HepG2 (cell line): ENCODE measurements at places on chromosomes 5 and 9.
A peak's percentile ranks its signal among the peaks of the same experiment; 100 is the strongest.

GRCh38 chr5:107665036-107665570, 5.6 kb downstream of the EFNA5 start:
- DNase-seq, result no peak

GRCh38 chr5:68843624-68844364, 250.0 kb upstream of the SLC30A5 start:
- no peak for DNase-seq

- DNase-seq, result no peak
These were observed 194.0 kb downstream of the SEMA6A start for GRCh38 chr5:116380621-116381020.

- DNase-seq, result no peak
These were observed 98.6 kb downstream of the PAM start for GRCh38 chr5:102853680-102854079.

DNA sequence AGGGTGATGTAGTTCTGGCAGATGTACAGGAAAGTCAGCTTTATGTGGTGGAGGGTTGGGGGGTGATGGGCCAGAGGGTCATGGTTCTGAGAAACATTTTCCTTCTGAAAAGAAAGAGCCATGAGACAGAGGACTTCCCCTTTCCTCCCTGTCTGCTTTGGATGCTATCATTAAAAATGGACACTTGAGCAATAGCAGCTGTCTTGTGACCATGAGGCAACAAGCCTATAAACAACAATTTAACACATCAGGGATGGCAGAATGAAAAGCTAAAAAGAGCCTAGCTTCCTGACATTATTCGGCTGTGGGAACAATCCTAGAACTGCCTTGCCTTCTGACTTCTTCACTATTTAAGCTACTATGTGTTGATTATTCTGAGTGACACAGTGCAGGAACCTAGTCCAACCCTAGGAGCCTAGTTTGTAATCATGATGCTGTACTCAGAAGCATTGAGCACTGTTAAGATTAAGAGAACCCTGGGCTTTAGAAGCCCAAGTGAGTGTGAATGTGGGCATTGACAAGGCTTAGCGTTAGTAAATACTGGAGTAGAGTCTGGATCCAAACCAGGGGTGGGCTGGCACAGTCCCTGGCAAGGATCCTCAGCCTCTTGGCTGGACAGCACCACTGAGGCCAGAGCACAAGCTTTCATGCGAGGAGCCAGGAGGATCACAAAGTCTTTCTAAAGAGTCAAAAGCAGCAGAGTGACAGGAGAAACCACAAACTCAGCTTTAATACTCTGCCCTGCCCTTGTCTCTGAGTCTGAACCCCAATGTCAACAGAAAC, 178.5 kb upstream of the EGFLAM start:
- no peak for DNase-seq

- peak; percentile 70 for DNase-seq
These were observed 59.5 kb upstream of the GNE start for GRCh38 chr9:36317766-36318165.

DNA sequence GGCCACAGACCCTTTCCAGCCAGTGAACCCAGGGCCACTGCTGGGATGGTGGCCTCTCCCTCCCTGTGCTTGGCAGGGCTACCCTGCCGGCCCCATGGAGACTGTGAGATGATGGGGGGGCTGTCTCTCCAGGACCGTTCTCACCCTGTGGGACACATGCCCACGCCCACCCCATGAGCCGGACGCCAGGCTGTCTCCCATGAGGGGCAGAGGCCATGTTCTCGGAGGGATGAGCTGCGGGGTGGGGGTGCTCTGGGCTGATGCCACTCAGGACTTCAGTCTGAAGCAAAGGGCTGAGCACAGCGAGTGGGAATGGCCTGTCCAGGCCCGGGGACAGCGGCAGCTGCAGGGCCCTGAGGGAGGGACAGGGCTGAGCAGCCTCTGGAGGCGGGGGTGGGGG, 88.9 kb downstream of the KCNT1 start:
- no peak for DNase-seq

DNA sequence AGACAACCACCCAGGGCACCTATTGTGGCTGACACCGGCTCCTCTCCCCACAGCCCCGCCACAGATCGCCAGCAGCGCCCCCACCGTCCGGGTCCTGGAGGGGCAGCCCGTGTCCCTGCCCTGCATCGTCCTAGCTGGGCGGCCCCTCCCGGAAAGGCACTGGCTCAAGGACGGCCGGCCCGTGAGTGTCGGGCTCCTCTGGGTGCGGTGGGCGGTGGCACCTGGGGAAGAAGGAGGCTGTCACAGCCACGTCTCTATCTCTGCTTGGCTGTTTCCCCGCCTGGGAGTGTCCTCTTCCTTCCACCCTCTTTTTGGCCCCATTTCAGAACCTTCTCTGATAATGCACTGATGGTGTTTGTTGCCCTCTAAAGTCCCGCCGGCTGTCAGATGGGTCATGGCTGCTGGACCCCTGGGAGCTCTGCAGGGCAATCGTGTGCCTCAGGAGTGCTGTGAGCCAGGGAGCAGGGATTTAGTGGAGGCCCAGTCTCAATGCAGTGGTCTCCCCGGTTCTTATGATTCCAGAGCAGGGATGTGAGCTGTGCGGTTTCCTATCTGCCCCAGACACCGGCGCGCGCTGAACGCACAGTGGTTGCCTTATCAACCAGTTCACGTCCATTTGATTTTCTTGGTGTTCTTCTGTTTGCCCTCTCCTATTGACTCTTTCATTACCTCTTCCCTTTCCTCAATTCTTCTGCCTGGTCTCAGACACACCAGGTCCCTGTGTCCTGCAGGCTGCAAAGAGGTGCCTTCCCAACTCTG, 55.3 kb downstream of the HMCN2 start:
- DNase-seq, result peak; percentile 8

DNA sequence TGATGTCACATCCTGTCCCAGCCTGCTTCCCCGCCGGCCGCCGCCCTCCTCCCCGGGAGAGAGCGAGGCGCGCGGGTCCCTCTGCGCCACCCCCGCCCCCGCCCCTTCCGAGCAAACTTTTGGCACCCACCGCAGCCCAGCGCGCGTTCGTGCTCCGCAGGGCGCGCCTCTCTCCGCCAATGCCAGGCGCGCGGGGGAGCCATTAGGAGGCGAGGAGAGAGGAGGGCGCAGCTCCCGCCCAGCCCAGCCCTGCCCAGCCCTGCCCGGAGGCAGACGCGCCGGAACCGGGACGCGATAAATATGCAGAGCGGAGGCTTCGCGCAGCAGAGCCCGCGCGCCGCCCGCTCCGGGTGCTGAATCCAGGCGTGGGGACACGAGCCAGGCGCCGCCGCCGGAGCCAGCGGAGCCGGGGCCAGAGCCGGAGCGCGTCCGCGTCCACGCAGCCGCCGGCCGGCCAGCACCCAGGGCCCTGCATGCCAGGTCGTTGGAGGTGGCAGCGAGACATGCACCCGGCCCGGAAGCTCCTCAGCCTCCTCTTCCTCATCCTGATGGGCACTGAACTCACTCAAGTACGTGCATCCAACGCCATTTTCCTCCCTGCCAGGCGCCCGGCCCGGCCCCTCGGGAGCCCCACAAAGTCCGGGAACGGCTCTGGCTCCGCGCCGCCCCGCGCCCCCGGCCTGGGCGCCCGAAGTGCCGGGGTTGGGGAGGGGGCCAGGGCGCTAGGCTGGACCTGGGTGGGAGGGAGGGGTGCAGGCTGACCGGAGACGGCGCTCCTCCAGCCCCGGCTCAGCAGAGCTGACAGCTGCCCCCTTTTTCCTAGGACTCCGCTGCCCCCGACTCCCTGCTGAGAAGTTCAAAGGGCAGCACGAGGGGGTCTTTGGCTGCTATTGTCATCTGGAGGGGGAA, 12.0 kb upstream of the OLFM1 start:
- DNase-seq, result no peak

DNA sequence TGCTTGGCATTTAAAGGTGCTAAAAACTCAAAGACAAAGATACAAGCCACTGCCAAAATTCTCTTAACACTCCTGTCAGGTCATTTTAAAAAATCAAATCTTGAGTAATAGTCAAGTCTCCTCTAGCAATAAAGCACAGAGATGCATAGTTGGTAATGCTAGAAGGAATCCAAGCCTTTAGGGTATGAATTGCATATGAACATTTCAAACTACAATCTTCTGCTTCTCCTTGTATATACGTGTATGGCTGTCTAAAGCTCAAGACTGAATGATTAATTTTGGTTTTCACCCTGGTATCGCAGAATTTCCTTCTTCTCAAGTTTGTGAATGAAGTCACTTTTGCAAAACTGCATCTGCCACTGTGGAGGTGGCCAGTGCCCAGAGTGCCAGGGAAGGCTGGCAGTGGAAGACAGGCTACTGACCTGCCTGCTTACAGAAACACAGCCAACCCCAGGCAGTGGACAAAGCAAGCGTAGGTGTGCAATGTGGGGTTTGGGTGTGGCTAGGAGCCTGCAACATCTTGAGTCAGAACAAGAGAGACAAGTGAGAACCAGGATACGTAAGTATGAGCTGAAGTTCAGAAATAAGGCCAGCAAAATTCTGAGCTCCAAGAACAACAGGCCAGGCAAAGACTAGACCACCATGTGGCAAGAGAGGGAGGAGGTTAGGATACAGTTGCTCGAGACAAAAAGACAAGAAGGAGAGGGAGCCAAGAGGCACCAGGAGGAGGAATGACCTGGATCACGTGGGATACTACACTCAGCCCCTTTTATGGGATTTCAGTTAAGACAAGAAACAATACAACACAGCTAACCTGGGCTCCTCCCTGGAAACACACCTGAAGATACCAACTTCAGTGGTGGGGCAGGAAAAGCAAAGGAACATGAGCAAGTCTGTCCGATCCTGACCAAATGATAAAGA, 22.6 kb downstream of the MYO10 start:
- no peak for DNase-seq

GRCh38 chr5:31392061-31392460, 139.8 kb downstream of the DROSHA start:
- DNase-seq, result no peak

DNA sequence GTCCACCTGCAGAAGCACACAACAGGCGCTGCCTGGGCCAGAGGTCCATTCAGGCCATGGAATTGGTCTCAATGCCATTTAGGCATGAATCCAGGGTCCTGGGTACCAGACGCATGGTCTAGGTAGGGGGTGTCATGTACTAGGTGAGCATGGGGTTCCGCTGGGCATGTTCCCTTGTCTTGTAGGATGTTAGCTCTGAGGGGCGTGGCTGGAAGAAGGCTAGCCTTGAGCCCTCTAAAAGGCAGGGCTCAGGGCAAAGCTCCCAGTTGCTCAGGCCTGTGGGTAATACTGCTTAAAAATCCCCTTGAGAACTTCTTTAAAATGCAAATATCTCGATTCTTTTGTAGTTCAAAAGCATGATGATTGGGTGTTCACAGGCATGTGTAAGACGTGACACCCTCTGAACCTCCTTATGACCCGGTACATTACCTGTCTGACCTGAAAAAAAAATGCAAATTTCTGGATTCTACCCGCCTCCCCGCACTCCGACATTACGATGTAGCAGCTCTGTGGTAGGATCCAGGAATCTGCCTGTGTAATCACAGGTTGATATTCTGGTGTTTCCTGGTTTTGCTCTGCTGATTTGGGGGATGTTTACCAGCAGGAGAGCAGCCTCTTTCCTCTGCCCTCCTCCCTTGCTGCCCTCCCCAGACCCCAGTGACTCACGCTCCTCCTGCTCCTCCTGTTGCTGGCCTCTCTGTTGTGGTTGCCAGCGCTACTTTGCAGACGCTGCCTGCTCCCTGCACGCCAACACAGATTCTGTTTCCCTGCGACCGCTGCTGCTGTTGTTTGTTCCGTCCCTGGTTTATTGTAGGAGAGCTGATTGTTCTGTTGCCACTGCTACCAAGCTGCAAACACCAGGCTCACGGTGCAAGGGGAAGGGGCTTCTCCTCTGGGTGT, 5.7 kb downstream of the TMC1 start:
- DNase-seq, result peak; percentile 10

DNA sequence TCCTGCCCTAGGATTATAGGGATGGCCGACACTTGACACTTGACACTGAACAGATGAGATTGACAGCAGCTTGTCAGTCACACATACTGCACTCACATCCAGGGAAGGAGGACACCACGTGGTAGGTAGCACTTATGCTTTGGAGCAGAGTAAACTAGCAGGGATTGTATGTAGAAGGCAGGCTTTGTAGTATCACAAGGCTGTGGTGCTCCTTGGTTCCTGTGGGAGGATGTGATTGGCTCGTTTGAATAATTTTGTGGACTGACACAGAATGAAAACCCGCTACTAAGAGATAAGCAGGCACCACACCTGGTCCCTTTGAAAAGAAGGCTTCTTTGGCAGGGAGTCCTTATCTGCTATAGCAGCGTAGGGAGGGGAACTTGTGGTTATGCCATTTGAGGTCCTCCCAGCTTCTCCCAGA, 63.6 kb upstream of the IL12B start:
- no peak for DNase-seq

- no peak for DNase-seq
These were observed 635 bp downstream of the FBN2 start for GRCh38 chr5:128537221-128537999.

DNA sequence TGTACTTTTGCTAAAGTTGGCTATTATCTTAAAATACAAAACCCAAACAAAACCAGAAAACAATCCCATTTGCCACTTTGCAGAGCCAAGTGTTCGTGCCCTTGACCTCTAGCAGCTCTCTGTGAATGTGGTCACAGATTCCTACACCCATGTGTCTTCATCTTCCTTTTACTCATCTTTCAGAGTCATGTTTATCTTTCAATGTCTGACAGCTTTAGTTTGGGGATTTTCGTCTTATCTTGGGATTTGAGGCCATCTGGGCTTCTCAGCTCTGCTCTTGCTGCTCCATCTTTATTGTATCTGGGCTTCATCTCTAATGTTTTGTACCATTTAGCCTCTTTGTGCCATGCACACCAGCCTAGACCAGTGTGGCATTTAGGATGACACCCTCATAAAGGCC, 81.0 kb downstream of the DAPK1 start:
- no peak for DNase-seq

GRCh38 chr9:27276193-27277030, 20.5 kb downstream of the EQTN start:
- DNase-seq, result peak; percentile 45

DNA sequence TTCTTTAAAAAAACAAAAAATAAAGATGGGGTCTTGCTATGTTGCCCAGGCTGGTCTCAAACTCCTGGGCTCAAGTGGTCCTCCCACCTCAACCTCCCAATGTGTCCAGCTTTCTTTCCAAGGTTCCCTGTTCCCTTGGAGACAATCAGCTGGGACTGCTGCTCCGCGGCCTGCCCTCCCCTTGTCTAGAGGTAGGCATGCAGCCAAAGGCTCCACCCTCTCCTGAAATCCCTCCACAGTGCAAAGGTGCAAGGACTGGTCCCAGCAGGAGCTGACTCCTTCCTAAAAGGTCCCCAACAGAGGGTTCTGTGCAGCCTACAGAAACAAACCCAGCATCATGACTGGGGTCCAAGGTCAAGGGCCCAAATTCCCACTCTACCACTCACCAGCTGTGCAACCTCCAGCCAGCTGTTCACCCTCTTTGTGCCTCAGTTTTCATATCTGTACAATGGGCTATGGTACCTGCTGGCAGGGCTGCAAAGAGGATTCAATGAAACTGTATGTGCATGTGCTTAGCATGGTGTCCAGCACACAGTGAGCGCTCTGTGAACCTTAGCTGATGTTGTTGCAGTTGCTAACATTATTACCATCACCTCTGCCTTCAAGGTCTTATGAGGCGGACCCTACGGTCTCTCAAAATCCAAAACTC, 47.5 kb downstream of the BARX1 start:
- no peak for DNase-seq

- DNase-seq, result no peak
These were observed 19.1 kb downstream of the TLN1 start for GRCh38 chr9:35712762-35713400.

- DNase-seq, result no peak
These were observed 82.6 kb upstream of the SV2C start for GRCh38 chr5:76000582-76000981.
